RCC 7860 (cell line): ENCODE measurements at places on chromosomes 16 and 17.

GRCh38 chr17:79125503-79125902 lies 50.9 kb downstream of the ENGASE start:
- DNase-seq = no peak

DNA sequence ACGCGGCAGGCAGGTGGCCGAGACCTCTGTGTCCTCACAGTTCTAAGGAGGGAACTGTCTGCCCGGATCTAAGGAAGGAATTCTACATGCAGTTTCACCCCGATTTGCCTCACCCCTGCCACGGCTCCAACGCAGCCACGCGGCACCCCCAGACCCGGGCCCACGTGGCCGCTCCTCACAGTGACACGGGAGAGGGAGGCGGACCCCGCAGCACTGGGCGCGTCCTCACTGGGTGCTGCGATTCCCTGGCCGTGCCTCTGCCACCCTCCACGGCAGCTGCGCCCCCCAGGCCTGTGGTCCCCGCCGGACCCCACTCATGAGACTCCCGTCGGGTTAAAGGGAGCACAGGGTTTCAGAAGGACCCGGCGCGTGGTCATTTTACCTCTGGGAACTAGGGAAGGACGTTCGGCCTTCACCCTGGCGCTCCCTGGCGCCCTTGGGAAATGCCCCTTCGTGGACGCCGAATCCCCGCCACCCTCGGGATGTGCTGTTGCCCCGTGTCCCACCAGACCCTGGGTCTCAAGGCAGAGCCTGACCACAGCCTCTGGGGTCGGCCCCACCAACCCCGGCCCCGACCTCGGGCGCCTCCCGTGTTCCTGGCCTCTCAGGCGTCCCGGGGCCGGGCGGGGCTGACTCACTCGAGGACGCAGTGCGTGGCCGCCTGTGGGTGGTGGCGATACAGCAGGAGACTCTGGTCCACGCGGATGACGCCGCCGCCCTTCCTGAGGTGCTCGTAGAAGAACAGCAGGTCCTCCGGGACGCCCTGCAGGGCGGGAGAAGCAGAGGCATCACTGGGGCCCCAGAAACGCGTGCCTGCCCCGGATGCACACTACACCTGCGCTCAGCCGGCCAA lies 118.8 kb upstream of the METRNL start:
- no peak for DNase-seq

DNA sequence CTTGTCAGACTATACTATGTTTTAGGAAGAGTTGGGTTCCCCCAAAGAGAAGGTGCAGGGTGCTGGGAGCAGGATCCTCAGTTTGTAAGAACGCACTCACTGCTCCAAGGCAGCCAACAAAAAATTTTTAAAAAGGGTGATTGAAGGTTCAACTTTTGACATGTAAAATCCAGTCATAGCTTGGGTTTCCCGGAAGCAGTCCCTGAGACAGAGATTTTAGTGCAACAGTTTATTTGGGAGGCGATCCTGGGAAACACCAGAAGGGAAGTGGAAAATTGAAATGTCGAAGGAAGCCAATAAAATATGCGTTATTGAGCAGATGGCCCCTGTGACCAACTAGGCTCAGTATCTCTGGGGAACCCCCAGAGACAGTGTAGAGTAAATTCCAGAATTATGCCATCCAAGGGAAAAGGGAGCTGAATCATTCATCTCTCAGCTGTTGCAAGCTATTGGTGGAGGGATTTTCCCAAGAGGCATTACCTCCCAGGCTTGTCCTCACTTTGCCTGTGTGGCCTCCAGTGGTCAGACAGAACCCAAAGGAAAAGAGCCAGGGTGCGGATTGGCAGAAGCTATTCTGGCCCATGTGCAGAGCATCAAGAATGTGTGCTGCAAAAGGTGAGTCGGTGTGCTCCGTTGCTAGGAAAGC lies 72.9 kb downstream of the HS3ST3B1 start:
- DNase-seq = peak; percentile 6

GRCh38 chr16:80503107-80503506 lies 37.7 kb upstream of the DYNLRB2 start:
- no peak for DNase-seq

DNA sequence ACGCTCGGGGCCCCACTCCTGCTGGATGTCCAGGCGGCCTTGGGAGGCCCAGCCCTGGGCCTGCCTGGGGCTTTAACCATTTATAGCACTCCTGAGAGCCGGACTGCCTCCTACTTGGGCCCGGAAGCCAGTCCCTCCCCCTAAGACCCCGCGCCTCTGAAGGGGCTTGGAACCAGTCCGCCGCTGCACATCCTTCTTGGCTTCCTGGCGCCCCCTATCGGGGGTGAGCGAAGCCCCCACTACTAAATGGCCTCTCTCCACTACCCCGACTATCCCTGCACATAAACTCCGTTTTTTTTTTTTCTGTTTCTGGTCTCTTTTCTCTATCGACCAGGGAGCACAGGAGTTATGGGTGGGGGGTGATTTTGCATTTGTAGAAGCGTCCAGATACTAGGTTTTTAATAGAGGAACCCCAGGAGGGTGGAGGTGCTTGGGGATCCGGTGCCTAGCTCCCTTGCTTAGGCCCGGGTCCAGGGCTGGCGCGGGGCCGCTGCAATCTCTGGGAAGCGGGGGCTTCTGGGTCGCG lies 633 bp upstream of the NOL3 start:
- no peak for DNase-seq

GRCh38 chr16:56481468-56482122 lies 30.2 kb downstream of the OGFOD1 start:
- no peak for DNase-seq

DNA sequence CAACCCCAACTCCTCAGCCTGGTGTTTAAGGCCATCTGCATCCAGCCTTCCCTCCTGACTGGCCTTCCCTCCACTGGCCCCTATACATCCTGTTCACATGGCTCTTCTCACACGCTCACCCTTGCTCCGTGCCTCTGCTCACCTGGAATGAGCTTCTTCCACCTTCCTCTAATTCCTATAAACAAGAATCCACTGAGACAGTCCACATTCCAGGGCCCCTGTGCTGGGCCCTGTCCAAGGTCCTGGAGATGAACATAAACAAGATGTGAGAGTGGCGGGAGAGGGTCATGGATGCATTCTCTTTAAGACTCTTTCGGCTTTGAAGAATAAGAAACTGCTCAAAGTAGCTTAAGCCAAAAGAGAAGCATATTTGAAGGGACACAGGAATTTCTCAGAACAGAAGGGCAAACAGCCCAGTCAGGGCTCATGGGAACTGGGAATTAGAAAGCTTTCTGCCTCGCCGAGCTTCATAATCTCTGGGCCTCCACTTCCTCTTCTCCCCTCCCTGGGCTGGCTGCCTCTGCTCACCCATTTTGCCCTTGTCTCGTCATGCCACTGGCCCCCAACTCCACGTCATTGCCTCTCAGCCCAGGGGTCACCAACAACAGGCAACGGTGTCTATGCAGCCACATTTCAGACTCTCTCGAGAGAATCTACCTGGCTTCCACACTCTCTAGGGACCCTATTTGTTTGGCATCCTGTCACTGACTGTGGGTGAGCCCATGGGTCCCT lies 13.5 kb downstream of the SPPL2C start:
- no peak for DNase-seq

DNA sequence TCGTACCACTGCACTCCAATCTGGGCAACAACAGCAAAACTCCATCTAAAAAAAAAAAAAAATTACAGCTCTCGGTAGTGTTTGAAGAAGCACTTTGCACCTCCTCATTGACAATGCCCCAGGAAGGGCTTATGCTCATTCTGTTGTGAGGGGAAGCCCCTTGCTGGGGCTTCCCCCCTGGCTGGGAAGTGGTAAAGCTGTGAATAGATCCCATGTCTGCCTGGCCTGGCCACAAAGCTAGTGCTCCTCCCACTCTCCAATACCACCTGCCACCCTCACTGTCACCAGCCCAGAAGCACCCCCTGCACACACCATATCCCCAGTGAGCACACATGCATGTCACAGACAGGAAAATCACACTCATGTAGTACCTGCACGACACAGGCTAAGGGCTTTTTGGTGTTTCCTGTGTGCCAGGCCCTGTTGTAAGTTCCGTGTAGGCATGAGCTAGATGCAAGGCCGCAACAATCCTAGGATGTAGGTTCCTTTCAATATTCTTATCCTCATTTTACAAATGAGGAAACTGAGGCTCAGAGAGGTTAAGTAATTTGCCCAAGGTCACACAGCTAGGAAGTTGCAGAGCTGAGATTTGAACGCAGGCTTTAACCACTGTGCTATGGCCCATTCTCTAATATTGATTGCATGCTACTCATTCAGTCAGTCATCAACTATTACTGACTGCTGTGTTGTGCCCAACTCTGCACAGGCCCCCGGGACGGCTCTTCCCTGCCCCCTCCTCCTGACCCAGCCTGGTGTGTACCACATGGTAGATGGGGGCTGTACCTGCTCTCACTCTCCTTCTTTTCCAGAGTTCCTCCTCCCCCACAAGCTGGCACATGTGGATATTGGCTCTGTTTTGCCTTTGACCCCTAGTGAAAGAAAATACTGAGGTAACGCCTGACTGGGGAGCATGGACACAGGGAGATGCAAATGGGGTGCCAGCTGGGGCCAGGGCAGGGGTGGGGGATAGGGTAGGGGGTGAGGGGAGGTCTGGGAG lies 11.9 kb upstream of the COL1A1 start:
- DNase-seq = peak; percentile 25

DNA sequence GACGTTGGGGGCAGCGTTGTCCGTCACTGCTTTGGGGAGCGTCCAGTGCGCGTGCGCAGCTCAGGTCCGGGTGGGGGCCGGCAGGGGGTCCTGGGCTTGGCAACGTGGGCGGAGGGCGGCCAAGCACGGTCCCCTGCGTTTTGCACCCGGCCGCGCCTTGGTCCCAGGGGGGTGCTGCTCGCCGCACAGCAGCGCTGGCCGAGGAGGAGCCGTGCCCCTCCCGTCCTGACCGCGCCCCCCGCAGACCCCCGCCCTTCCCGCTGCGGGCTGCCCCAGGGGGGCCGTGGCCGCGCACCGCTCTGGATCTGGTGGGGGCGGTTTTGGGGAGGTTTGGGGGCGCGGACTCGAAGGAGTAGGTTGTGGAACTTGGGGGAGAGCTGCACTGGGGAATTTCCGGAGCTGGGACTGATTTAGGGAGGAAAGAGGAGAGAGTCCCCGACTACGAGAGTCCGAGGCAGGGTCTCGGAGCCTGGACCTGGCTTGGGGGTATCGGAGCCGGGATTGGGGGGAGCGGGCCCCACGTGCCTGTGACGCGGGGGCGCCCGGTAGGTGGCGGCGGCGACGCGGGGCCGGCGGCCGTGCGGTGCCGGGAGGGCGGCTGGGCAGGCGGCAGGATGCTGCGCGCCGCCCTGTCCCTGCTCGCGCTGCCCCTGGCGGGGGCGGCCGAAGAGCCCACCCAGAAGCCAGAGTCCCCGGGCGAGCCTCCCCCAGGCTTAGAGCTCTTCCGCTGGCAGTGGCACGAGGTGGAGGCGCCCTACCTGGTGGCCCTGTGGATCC lies at the start of gene SLC9A5:
SLC9A5 (plus strand) TSS at position 579 of the 777 bp plus-strand sequence; CDS start at position 615, 36 bp downstream.
- no peak for DNase-seq

GRCh38 chr16:12896562-12896961 lies 4.8 kb upstream of the SHISA9 start:
- DNase-seq = peak; percentile 36

GRCh38 chr17:82121246-82121645 lies 23.2 kb upstream of the FASN start:
- DNase-seq = no peak

DNA sequence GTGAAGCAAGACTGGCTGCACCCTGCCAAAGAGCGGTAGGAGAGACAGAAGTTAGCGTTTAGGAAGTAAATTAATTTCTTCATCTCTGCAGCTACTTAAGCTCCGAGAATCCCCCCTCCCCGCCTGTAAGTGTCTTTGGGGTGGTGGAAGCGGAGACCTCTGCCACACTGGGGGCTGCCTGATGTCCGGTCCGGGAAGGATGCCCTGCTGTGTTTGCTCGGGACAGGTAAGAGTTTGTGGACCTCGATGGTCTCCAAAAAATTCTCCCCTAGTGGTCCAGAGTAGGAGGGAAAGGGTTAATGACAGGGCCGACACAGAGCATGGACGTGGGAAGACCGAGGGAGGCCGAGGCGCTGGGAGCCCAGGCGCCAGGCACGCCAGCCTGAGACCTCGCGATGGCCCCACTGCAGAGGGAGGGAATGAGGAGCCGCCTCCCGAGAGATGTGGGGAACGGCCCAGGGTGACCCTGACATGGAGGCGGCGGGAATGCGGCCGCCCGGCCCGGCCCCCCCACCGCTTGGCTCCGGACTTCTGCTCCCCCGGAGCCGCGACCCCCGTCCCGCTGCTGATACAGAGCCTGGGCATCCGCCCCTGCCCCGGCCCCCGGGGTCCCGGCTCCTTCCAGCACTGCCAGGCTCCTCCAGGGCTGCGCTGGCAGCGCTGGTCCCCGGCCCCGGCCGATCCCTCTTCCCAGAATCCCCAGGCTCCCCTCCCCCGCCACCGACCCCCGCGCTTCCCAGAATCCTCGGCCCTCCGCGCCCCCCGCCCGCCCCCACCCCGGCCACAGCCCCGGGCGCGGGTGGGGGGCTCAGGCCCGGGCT lies 680 bp downstream of the ZNF629 start:
- DNase-seq = peak; percentile 42

DNA sequence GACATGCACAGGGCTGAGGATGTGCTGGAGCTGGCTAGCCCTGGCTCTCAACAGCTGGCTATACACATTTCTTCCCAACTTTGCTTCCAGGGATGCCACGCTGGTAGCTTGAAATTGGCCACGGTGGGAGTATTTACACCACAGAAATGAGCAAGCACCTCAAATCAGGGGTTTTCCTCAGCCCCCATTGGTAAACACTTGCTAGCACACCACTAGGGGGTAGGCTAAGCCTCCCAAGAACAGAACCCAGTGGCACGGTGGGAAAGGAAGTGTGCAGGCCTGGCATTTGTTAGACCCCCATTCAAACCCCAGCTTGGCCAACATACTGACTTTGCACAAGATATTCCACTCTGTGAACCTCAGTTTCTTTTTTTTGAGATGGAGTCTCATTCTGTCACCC lies 12.9 kb downstream of the DRC3 start:
- DNase-seq = no peak

GRCh38 chr17:6460531-6461161 lies 16.4 kb downstream of the PIMREG start:
- DNase-seq = no peak

DNA sequence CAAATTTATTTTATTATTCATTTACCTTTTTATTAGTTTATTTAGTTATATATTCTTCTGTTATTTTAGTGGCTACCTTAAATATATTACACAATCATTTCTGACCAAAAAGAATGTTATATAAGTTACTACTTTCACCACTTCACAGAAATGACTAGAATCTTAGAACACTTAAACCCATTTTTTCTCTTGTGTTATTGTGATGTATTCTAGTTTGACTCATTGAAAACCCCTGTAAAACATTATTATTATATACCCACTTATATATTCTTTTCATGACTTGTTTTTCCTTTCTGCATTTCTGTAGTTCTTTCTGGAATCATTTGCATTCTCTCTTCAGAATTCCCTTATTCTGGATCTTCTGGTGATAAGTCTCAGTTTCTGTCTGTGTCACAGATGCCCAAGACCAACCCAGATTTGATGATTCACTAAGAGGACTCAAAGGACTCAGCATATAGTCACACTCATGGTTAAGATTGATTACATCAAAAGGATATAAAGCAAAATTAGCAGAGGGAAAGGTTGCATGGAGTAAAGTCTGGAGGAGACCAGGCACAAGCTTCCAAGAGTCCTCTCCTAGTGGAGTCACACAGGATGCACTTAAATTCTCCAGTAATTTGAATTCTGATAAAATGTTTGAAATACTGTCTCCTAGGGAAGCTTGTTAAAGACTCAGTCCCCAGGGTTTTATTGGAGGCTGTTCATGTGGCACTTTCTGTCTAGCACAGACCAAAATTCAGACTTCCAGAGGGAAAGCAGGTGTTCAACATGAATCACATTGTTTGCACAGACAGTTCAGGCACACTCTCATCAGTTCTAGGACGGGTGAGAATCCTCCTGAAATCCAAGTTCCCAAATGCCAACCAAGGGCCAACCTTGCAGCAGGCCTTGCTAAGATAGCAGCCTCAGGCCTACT lies 7.7 kb downstream of the GINS3 start:
- DNase-seq = peak; percentile 31

- no peak for DNase-seq
Measured at GRCh38 chr16:82990155-82990554, 363.4 kb downstream of the CDH13 start.
